ENCODE measurements at places on chromosomes 4 and X.
A peak's percentile ranks its signal among the peaks of the same experiment; 100 is the strongest.

DNA sequence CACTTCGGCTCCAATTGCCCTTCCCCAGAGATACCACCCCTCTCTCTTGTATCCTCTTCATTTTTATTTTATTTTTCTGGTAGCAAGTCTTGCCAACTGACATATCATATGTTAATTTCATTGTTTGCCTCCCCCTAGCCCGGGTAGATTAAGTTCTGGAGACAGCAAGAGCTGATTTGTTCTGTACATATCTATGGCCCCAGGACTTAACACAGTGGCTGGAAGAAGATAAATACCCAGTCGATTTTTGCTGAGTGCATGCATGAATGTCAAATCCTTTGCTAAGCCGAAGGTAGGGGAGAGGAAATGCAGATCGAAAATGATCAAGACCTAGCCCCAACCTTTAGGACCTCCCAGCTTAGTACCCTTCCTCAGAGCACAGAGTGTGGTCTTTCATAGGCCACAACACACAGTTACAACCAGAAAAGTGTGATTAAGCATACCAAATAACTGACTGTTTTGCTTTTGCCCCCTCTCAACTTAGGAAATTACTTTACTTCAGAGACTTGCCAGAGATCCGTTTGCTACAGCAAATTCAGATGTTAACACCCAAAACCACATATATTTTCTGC lies 58.7 kb upstream of the KLF3 start:
- DNase-seq: no peak

DNA sequence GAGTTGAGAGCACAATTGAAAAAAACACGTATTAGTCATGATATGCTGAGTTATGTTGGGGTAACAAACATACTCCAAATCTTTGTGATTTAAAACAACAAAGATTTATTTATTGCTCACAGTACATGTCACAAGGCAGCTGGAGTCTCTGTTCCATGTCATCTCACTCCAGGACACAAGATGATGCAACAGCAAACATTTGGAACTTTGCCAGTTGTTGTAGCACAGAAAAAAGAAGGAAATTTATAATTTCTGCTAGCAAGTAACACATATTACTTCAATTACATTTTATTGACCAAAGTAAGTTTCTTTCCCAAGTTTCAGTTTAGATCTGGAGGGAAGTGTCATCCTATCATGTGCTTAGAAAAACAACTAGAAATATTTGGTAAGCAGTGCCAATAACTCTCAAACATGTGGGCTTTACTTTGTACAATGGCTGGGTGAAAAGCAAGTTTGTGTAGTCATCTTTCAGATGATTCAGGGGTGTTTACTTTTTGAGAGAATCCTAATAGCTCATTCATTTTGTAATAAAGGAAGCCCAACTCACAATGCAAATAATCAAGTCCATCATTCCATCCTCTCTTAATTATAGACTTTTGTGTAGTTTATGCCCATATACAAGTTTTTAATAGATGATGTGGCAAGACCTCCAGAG lies 452.3 kb downstream of the ZIC3 start:
- DNase-seq: no peak

DNA sequence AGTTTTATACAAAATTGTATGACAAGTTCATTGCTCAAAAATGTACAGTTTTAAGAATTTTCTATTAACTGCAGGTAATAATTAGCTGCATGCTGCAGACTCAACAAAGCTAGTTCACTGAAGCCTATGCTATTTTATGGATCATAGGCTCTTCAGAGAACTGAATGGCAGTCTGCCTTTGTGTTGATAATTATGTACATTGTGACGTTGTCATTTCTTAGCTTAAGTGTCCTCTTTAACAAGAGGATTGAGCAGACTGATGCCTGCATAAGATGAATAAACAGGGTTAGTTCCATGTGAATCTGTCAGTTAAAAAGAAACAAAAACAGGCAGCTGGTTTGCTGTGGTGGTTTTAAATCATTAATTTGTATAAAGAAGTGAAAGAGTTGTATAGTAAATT lies 131.0 kb downstream of the TET2 start:
- no peak for DNase-seq

GRCh38 chr4:5678977-5679376 lies 29.4 kb downstream of the EVC2 start:
- no peak for DNase-seq

DNA sequence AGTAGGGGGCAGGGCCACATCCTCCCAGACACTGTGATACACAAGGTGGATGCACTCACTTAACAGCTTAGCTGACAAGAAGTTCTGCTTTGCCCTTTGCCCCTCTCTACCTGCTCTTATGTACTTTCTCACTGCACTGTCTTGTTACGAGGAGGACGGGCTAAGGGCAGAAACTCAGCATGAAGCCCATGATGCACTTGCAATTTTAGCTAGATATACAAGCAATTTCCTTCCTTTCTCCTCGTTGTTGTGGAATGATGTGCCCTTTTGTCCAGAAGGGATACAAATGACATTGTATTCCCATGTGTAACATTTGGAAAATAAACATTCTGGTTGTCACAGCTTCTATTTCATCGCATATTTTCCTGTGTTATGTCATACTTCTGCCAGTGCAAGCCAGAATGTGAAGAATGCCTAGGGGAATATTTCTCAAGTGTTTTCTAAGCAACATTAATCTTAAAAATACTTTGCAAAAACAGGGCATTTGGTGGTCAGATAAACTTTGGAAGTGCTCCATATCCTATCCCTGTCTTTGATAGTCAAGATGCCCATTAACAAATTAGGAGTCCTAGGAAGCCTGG lies 47.2 kb downstream of the MAOA start:
- DNase-seq: no peak

GRCh38 chr4:153258750-153259149 lies 54.5 kb downstream of the TRIM2 start:
- DNase-seq: no peak

DNA sequence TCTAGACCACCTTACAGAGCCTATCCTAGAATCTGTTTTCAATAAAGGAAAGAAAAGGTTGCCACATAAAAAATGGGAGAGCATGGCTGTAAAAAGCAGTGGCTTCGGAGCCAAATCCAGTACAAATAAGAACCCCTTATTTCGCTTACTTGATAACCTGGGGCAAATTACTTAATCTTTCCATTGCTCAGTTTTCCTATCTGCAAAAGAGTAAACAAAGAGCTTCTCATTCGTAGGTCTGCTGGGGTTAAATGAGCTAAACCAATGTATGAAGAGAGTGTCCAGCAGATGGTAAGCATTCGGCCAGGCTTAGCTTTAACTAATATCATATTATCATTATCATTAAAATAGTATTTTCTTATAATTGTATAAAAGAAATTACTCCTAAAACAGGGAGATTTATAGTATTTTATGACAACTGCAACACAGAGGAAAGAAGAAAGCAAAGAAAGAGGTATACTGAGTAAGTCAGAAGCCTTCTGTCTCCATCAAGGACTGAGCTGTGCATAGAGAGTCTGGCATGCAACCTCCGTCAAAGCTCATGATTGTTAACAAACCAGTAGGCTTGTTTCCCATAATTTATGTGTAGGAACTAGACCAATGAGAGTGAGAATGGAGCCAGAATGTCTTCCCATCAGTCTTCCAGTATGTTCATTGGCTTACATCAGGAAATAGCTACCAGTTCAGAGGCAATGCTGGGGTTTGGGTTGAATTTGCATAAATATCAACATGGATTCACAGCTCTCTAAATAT lies 364.9 kb downstream of the UNC5C start:
- DNase-seq: no peak

DNA sequence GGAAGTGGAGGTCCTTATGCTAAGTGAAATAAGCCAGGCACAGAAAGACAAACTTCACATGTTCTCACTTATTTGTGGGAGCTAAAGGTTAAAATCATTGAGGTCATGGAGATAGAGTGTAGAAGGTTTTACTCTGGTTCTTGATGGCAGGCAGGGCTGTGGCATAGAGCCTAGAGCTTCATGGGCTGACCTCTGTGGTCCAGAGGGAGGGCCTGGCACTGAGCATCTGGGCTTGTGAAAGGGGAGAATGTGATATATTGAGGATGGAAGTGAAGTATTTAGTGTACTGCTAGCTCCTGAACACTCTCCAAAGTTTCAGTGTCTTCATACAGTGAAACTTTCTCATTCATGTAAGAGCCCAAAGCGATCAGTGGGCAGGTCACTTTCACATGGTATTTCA lies 71.3 kb upstream of the ANXA3 start:
- no peak for DNase-seq

DNA sequence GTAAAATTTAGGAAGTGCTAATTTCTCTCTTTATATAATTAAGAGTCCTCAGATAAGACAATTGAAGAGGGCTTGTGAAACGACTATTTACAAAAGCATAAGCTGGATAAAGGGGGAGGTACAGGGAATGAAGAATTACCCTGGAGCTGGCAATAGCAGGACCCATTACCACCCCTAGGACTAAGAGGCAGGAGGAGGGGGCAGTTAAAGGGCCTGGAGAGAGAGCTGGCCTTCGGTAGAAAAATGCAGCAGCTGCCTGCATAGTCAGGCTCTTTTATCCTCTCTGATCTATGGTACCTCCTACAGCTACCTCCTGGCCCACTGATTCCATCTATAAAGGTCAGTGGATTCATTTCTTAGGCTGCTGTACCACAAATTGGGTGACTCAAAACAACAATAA lies 57.7 kb upstream of the TRPC3 start:
- DNase-seq: no peak

DNA sequence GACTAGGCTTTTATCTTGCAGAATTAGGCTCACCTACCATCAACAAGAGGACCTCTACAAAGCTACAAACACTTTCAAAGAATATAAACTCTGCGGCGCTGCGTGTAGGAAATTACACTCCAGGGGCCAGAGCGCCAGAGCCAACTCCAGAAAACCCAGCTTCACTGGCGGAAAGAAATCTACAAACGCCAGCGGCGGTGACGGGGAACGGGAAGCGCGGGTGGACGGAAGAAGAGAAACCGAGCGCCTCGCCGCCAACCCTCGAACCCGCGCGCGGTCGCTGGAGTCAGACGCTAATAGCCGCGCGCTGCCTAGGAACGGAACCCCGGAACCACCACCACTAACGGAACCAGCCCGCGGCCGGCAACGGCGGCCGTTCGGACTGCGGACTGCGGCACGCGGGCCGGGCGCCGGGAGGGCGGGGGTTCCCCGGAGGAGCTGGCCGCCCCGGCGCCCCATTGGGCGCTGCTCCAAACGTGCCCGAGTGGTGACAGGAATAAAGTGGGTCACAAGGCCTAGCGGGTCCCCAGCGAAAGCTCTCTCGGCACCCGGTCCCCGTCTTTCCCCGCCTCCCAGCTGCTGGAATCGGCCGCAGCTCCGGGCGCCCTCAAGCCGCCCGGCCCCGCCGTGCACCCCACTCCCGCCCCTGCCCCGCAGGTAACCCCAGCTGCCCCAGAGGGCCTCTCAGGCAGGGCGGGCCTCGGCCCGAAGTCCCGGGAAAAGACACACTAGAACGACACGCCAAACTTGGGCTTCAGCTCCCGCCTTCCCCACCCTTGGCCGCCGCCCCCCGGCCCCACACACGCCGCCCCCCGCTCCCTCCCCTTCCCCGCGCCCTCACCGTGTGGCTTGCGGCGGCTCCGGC lies 836 bp downstream of the CLOCK start:
- DNase-seq: peak; percentile 41

GRCh38 chrX:15751155-15751819 lies 13.2 kb downstream of the CA5B start:
- DNase-seq: peak; percentile 88

DNA sequence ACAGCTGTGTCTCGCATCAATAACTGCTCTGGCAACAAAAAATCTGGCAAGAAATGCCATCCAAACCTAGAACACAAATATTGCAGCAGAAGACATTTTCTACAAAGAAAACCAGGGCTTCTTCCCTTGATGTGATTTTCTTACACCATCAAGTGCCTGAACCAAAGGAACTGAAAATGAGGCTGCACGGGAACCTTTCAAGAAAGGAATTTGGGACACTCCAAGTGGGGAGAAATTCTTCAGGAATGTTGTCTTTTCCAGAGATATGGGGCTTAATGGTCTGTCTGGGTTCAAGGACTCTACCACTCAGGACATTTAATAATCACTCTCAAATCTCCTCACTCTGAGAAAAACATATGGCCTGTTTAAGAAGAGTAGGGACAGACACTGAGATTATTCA lies 57.6 kb downstream of the PRDM5 start:
- no peak for DNase-seq

DNA sequence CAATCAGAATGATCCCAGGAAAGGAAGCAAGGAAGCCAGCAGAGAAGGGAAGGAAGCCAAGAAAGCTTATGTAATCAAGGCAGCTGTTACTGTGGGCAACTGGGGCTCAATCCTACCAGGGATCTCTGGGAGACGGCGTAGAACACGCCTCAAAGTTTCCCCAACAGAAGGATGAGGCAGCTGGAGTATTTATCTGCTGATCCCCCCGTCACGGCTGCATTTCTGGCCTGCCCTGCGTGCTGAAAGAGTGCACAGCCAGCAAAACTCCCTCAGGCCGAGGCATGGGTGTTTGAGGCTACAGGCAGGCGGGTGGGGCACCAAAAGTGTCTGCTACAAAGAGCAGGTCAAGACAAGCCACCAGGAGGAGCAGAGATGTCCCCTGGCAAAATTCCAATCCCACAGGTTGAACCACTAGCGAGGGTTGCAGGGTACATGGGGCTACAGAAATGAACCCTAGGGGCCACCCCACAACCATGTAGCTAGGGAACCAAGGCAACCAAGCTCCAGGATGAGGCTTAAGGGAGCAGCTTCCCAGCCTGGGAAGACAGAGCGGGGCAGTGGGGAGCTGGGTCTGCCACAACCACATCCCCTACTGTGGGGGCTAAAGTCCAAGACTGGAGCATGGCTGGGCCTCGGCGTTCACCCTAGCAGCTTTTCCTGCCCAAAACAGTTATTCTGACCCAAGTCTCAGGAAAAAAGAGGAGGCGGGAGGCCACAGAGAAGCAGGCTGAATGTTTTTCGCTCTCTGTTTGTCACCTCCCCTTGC lies 113.4 kb downstream of the BCOR start:
- DNase-seq: no peak

GRCh38 chr4:7844594-7844991 lies 95.1 kb downstream of the AFAP1 start:
- no peak for DNase-seq

GRCh38 chr4:64166365-64166764 lies 242.9 kb downstream of the TECRL start:
- DNase-seq: no peak

DNA sequence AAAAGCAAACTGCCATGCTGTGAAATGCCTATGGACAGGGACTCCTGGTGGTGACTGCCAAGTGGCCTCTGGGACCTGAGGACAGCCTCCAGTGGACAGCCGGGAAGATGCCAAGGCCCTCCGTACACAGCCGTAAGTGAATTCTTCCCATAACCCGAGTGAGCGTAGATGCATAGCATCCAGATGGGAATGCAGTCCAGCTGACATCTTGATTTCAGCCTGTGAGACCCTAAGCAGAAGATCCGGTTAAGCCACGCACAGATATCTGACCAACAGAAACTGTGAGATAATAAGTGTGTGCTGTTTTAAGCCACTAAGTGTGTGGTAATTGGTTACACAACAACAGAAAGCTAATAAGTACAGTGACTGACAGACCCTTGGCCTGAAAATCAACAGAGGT lies 55.9 kb downstream of the TMEM156 start:
- DNase-seq: no peak

- DNase-seq: no peak
Observed at GRCh38 chr4:158801066-158801465, 32.2 kb downstream of the FNIP2 start.

- DNase-seq: no peak
Observed at GRCh38 chr4:14850455-14851097, 151.7 kb upstream of the CPEB2 start.

- no peak for DNase-seq
Observed at GRCh38 chr4:31366041-31366440, 645.9 kb downstream of the PCDH7 start.

Measured in T-helper 2 cell (primary cell).